Activated CD4-positive, alpha-beta memory T cell treated with anti-CD3 and anti-CD28 coated beads for 36 hours (primary cell): ENCODE measurements at places on chromosomes 2 and 18. TPM values are rescaled to one million over a fixed set of nuclear protein-coding genes. Genes with fewer than 3 reads are reported as not detected.

Gene FAM237A
- total RNA-seq: not detected

DNA sequence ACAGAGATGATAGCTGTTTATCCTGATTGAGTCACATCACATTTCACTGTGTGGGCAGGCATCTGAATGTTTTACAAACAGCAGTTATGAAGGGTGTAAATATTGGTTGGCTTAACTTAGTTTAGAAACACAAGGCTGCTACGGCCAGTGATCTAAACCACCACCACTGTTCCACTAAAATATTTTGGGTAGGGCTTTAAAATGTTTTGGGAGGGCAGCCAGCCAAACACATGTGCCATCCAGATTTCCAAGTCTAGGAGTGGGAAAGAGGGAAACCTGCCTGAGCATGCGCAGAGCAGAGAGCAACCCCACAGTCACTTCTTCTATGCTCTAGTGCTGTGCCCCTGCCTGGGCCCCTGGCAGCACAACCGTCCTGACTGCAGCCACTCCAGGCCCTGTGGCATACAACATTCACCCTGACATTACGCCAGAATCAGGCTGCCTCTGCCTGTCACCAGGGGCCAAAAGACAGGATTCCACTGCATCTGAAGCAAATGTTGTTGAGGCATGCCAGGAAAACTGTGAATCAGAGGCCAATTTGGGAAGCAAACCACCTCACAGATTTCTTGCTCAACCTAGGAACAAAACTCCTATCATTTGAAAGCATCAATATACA lies 74.8 kb upstream of the COL5A2 start:
- H3K36me3 ChIP-seq: no peaks in the 10 kb centered on the region
- no peaks in the 10 kb centered on the region for H3K27me3 ChIP-seq
- H3K27ac ChIP-seq: no peak overlapping the region
- H3K4me1 ChIP-seq: peaks cover 9% of the 10 kb centered on the region

- peak overlapping the region; percentile 65 for H3K27ac ChIP-seq
- peak overlapping the region; percentile 83 for H3K4me3 ChIP-seq
- peak; percentile 71 for DNase-seq
- H3K4me1 ChIP-seq: peaks cover 52% of the 10 kb centered on the region
- H3K36me3 ChIP-seq: peaks cover 9% of the 10 kb centered on the region
Observed at GRCh38 chr2:161238560-161239325, 69.5 kb upstream of the PSMD14 start.

DNA sequence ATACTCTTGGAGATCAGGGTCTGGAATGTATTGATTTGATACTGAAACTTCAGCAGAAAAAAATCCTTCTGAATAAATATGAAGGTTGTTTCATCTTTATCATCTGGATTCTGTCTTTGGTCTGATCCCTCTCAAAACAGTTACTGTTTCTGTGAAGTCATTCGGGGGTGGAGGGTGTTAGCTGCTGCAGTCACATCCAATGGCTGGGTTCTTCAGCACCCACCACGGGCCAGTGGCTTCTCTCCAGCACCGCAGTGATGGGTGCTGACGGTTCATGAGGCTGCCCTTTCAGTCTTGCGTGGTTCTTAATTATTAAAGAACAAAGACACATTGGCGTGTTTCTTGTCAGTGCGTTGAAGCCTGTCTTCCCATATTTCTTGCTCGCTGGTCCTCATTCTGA lies 148.0 kb downstream of the LDLRAD4 start:
- H3K4me3 ChIP-seq: no peak overlapping the region
- H3K27me3 ChIP-seq: no peaks in the 10 kb centered on the region
- DNase-seq: peak; percentile 8
- no peaks in the 10 kb centered on the region for H3K36me3 ChIP-seq
- no peak overlapping the region for H3K27ac ChIP-seq
- peaks cover 14% of the 10 kb centered on the region for H3K4me1 ChIP-seq

DNA sequence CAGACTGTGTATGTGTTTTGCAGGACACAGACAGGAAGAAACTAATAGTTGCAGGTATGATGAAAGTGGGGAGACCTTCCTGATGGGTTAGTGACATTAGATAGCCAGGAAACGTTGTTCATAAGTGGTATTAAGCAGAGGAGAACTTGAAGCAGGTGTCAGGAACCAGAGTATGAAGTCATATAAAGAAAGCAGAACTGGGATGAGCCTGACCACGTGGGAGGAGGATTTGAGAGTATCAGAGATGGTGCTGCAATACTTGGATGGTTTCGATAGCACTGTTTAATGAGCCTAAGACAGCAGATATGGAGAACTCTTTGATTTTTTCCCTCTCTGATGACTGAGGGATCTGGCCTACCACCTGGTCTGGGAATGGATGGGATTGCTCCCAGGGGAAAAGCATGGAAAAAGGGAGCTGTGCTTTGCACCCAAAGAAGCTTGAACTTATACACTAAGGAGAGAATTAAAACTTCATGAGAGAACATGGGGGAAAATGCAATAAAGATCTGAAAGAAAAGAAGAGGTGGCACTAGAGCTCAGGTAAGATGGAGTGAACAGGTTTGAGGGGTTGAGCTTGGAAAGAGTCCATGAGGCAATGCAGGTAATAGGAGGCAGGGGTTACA lies 226.0 kb upstream of the LRRTM1 start:
- no peak overlapping the region for H3K4me3 ChIP-seq
- H3K27ac ChIP-seq: no peak overlapping the region
- H3K36me3 ChIP-seq: no peaks in the 10 kb centered on the region
- no peaks in the 10 kb centered on the region for H3K4me1 ChIP-seq
- H3K27me3 ChIP-seq: no peaks in the 10 kb centered on the region
- no peak for DNase-seq

Gene SOX11
- total RNA-seq: not detected

DNA sequence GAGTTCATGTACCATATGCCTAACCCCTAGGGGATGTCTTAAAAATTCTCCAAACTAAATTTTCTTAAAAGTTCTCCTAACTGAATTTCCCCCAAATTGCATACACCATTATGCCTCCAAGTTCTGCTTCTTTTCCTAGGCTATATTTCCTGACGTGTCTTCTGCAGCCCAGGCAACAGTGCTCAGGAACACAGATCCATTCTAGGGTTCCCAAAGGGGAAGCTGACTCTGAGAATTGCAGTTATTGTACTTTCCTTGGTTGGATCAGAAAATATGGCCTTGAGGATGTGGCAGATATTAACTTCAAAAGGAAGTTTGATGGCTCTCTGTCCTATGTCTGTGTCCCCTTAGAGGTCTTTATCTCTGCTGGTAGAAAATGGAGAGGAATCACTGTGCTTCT lies 124.3 kb downstream of the TMEM17 start:
- H3K36me3 ChIP-seq: no peaks in the 10 kb centered on the region
- H3K27ac ChIP-seq: no peak overlapping the region
- no peaks in the 10 kb centered on the region for H3K4me1 ChIP-seq
- no peak overlapping the region for H3K4me3 ChIP-seq
